DMS153 (cell line): ENCODE measurements at places on chromosomes 2 and 18.

- peak; percentile 24 for DNase-seq
Observed at GRCh38 chr2:215454519-215455246, 18.8 kb upstream of the FN1 start.

GRCh38 chr2:230688490-230688889 lies 24.2 kb upstream of the CAB39 start:
- DNase-seq: no peak

DNA sequence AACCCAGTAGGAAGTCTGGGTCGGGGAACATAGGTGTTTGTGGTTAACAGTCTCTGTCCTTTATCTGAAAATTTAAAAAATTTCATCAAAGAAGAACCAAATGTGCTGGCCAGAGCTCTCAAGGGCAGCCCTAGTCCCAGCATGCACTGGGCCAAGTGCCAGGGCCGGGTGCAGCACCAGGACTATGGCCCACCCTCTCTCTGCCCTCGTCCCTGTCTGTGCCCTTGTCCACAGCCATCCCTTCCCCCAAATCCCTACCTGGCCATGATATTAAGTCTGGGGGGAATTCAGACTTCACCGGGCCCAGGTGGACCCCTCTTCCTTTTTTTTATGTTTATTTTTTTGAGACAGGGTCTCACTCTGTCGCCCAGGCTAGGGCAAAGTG lies 14.4 kb upstream of the ZFP36L2 start:
- no peak for DNase-seq

DNA sequence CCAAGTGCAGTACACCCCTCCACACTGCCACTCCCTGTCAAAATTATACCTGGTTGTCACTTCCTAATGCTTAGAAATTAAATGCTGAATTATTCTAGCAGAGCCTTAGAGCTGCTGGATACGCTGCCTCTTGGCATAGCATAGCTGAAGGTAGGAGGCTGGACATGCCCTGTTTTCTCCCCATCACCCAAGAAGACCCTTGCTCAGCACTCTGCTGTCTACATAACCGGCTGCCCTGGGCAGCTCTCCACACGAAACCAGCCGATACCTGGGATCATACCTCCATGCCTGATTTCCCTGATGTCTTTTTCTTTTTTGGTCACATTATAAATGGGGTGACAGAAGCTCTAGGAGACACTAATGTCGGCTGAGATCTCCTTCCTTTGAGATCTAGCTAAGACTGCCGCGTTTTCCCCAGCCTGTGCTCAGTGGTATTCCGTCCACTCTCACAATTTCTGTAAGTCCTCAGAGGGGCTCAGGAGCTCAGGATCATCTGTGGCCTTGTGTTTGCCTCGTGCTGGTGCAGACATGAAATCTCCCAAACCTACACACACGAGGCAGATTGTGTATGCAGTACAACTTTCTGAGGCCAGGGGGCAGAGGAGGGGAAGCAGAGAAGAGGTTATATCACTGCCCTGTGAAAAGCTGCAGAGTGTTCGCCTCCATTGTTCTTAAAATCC lies 13.5 kb upstream of the ZAP70 start:
- peak; percentile 53 for DNase-seq

GRCh38 chr2:89767572-89768435 lies 1076.3 kb downstream of the RPIA start:
- DNase-seq: no peak

GRCh38 chr2:242063436-242063835 lies 193.9 kb downstream of the RTP5 start:
- DNase-seq: no peak

DNA sequence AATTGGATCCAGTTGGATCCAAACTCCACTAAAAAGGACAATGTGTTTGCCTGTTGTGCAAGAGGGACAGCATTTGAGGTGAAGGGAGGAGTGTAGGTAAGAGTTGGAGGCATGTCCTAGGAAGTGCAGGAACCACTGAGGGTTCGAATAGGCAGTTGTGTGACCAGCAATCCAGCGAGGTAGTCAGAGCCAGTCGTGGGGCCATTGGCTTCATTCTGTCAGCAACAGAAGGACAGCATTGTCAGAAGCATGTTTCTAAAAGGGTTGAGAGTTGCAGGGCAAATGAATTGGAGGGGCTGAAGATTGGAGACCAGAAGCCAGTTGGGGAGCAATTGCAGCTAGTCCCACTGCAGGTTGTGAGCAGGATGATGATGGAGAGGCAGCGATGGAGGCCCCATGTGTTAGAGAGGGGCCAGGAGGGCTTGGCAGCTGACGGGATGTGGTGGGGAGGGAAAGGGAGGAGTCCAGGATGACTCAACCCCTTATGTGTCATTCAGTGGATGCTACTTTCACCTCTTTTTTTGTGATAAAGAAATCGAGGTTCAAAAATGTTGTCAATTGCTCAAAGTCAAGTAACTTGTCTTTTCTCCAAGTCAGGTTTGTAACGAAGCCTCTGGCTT lies 96.7 kb upstream of the SIX3 start:
- DNase-seq: no peak

DNA sequence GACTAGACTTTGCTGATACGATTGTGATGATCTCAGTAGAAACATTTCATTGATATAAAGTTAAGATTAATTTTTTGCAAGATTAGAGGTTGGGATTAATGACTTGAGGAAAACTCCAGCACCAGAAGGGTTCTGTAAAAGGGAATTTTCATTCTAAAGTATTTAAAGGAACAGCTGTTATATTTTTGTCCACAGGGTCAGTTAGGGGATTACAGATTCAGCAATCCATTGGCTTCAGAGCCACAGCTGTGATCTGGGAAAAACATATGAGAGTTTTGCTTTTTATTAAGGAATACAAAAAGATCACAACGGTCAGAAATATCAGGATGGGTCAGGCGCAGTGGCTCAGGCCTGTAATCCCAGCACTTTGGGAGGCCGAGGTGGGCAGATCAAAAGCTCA lies 19.6 kb upstream of the REV1 start:
- DNase-seq: no peak
